T-helper 1 cell (primary cell): ENCODE measurements at places on chromosomes 3 and 15.

DNA sequence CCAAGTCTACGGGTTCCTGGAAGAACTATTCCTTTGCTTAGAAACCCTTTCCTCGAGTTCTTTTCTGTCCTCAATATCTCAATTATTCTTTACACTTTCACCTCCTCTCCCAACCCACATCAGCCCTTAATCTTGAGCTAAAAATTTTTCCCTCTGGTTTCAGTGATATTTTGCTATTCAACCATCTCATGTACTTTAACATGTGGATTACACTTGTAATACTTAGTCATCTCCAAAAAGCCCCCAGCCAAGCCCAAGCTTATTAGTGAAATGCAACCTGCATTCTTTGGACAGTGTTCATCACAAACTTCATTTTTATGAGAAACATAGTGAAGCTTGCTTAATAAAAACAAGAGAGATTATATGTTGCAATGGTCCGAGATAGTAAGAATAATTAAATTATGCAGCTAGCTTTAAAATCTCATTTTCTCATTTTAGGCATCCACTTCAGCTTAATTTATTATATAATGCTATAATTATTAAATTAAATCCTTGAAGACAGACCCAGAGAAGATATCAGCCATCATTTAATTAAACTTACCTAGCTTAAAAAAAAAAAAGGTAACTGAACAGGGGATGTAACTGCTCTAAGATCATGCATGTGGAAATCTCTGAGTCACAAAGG is 534.5 kb upstream of the TBL1XR1 start:
- no peak for DNase-seq

- DNase-seq = no peak
Observed at GRCh38 chr15:80434926-80435720, 30.9 kb downstream of the ARNT2 start.

DNA sequence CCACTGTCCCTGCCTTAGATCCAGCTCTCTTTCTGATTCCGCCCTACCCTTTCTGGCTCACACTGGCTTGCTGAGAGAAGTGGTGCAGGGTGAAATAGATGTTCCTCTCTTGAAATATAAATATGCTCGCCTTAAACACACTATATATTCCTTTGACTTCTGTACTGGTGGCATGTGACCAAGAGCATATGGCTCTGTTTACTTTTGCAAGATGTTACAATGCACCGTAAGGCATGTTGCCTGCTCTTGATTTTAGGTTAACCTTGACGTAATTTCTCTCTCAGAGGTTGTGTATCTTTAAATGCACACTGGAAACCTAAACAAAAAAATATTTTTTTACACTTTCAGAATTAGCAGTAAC is 749 bp downstream of the RSRC1 start:
- DNase-seq = no peak

- DNase-seq = no peak
Observed at GRCh38 chr15:84099181-84099580, 136.4 kb upstream of the GOLGA6L4 start.

GRCh38 chr3:157438194-157438730 is 1.6 kb downstream of the PTX3 start:
- DNase-seq = no peak

GRCh38 chr3:96491868-96492267 is 322.5 kb upstream of the EPHA6 start:
- no peak for DNase-seq

- no peak for DNase-seq
Observed at GRCh38 chr3:111590143-111590491, 5.0 kb downstream of the ZBED2 start.

GRCh38 chr3:168909260-168909659 is 754.3 kb downstream of the MECOM start:
- no peak for DNase-seq

- DNase-seq = no peak
Observed at GRCh38 chr3:120173056-120173675, 78.9 kb upstream of the GSK3B start.

- no peak for DNase-seq
Observed at GRCh38 chr15:68560501-68561113, 18.2 kb upstream of the CORO2B start.

GRCh38 chr15:44584162-44584749 is 47.3 kb downstream of the EIF3J start:
- DNase-seq = peak; percentile 37

- DNase-seq = no peak
Observed at GRCh38 chr3:145055375-145056076, 1083.9 kb downstream of the DIPK2A start.

- DNase-seq = no peak
Observed at GRCh38 chr15:69474846-69475455, 22.3 kb downstream of the RPLP1 start.

- peak; percentile 62 for DNase-seq
Observed at GRCh38 chr15:78077053-78077870, at the start of gene TBC1D2B. TSS of gene TBC1D2B (minus strand) at chr15:78077711. CDS start at chr15:78077652, 59 bp downstream.

DNA sequence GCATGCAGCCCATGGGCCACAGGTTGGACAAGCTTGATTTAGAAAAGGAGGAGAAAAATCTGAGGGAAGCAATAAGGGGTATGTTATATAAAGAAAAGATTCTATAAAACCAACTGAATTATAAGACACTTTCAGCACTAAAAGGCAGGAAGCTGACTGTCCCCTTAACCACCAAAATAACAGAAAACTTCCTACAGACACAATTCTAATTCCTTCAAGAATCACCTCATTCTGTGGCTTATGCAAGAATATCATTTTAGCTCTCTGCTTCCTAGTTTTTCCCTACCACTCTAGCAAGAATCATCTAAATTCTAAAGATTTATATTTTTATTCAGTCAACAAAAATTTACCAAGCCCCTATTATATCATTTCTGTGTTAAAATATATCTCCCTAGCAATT is 6.3 kb downstream of the STAG1 start:
- no peak for DNase-seq

GRCh38 chr3:160876643-160877042 is 120.6 kb downstream of the PPM1L start:
- no peak for DNase-seq

- no peak for DNase-seq
Observed at GRCh38 chr3:195829897-195830254, 18.1 kb upstream of the MUC4 start.
